ENCODE measurements at places on chromosomes 2 and 18.

DNA sequence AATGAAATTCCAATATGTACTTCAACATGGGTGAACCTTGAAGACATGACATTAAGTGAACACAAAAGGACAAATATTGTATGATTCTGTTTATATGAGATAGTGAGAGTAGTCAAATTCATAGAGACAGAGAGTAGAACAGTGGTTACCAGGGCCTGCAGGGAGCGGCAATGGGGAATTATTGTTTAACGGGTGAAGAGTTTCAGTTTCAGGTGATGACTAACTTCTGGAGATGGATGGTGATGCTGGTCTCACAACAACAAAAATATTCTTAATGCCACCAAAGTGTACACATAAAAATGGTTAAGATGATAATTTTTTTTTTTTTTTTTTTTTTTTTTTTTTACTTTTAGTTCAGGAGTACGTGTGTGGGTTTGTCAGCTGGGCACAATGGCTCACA, 109.4 kb upstream of the TMEM200C start:
- H3K4me1 ChIP-seq, result no peaks in the 10 kb centered on the region
- no peak overlapping the region for H3K4me3 ChIP-seq
- H3K27me3 ChIP-seq, result no peaks in the 10 kb centered on the region
- DNase-seq, result no peak
- no peak overlapping the region for H3K27ac ChIP-seq

GRCh38 chr2:218216336-218216673, 684 bp upstream of the ARPC2 start:
- H3K36me3 ChIP-seq, result no peaks in the 10 kb centered on the region
- peak overlapping the region; percentile 86 for H3K4me3 ChIP-seq
- no peak for DNase-seq
- no peaks in the 10 kb centered on the region for H3K4me1 ChIP-seq
- no peaks in the 10 kb centered on the region for H3K27me3 ChIP-seq

DNA sequence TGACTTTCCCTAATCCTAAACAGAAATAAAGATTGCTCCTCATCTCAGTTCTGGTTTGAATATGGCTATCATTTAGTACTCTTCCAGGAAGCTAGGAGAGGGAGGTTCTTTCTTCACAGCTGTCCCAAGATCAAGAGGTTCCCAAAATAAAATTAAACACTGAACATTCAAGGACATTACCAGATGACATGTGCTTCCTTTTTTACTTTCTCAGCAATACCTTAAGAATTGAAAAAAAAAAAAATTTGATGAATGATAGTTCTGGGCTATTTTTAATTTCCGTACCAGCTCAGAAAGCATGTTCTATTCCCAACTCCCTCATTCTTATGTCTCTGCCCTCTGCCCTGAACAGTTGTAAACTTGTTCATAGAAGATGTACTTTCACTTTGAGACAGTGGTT, 61.7 kb upstream of the MYL1 start:
- no peak for DNase-seq
- H3K27ac ChIP-seq, result no peak overlapping the region
- no peak overlapping the region for H3K4me3 ChIP-seq
- no peaks in the 10 kb centered on the region for H3K4me1 ChIP-seq
- no peaks in the 10 kb centered on the region for H3K36me3 ChIP-seq
- no peaks in the 10 kb centered on the region for H3K27me3 ChIP-seq

- H3K4me1 ChIP-seq, result no peaks in the 10 kb centered on the region
- no peak overlapping the region for H3K27ac ChIP-seq
- no peak for DNase-seq
- no peaks in the 10 kb centered on the region for H3K27me3 ChIP-seq
- no peaks in the 10 kb centered on the region for H3K36me3 ChIP-seq
Measured at GRCh38 chr2:234596696-234597575, 100.1 kb upstream of the ARL4C start.

GRCh38 chr2:54871457-54872107, 148.1 kb downstream of the EML6 start:
- DNase-seq, result no peak
- H3K27me3 ChIP-seq, result no peaks in the 10 kb centered on the region
- no peak overlapping the region for H3K4me3 ChIP-seq
- H3K36me3 ChIP-seq, result no peaks in the 10 kb centered on the region
- H3K27ac ChIP-seq, result no peak overlapping the region
- no peaks in the 10 kb centered on the region for H3K4me1 ChIP-seq

- H3K4me1 ChIP-seq, result no peaks in the 10 kb centered on the region
- no peak overlapping the region for H3K4me3 ChIP-seq
- no peak overlapping the region for H3K27ac ChIP-seq
Measured at GRCh38 chr18:62663731-62664336, 51.5 kb upstream of the PHLPP1 start.

DNA sequence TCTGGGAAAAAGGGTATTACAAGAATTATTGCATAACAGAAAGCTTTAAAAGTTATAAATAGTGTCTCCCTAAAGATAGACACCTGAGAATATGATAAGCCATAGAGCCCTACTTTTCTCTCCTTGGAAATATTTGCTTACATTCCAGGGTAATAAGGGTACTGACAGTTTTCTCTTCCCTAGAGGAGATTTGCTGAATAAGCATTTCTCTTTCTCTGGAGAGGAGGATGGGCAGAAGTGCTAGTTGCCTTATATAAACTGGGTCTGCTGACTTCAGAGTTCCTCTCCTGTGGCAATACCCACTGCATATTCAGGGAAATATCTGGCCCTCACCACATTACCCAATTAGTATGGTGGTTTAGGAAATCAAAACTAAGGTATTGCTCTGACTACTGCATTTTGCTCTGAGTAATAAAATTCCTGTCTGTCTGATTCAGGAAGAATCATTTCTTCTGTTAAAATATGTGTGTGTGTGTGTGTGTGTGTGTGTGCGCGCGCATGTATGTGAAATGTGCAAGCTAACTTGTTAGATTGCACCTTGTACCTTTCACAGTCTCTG, 1391.3 kb downstream of the DSC3 start:
- no peaks in the 10 kb centered on the region for H3K4me1 ChIP-seq
- H3K36me3 ChIP-seq, result no peaks in the 10 kb centered on the region
- H3K27me3 ChIP-seq, result no peaks in the 10 kb centered on the region

GRCh38 chr2:85319796-85320195, 8.0 kb downstream of the TGOLN2 start:
- H3K4me1 ChIP-seq, result peaks cover 2% of the 10 kb centered on the region
- no peak overlapping the region for H3K27ac ChIP-seq
- no peak for DNase-seq
- H3K36me3 ChIP-seq, result no peaks in the 10 kb centered on the region
